Stimulated activated CD8-positive, alpha-beta memory T cell treated with anti-CD3 and anti-CD28 coated beads, Interleukin-4, amount 100 ng/mL, for 24 hours (primary cell): ENCODE measurements at places on chromosomes 16 and 17.

GRCh38 chr16:866252-866896 lies 65.8 kb upstream of the GNG13 start:
- DNase-seq = no peak

DNA sequence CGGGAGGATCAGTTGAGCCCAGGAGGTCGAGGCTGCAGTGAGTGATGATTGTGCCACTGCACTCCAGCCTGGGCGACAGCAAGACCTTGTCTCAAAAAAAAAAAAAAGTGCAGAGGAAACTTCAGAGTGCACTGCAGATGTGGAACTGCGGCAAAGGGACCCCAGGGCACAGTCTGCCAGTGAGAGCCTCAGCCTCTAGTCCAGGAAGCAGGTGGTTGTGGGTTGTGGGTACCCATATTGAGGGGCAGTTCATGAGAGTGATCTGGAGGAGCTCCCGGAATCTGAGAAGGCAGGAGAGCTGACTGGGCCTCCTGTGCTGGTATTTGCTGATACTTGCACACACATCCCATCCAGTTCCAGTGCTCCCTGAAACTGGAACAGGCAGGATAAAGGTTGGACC lies 13.1 kb downstream of the FOXN1 start:
- no peak for DNase-seq

DNA sequence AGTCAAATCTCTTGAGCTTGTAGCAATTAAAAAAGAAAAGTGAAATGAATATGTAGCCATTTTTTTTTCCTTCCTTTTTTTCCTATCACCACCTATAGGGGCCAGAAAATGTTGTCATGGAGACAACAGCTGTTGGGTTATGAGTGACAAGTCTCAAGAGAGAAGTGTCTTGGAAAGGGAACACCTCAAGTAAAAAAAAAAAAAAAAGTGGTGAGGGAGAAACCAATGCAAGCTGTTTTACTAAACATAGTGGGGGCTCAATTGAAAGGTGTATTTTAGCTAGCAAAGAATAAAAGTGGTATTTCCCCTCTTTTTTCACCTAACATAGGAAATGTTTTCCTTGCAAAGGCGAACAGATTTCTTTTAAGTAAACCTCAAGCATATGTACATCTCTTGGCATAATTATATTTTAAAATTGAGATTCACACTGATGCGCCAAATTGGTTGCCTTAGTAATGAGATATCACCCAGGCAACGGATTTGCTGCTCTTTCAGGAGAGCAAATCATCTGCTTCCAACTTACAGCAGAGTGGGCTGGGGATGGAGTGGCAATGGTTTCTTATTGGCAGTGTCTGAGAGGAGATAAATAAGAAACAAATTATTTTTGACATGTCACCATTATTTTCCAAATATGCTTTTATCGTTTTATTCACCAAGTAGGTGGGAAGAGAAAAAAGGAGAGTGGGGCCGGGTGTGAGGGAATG lies 183.6 kb downstream of the MYO1D start:
- DNase-seq = no peak

- DNase-seq = no peak
Observed at GRCh38 chr16:83473926-83474650, 333.7 kb upstream of the HSBP1 start.

- DNase-seq = no peak
Observed at GRCh38 chr17:47873200-47874090, 22.5 kb upstream of the SP6 start.

- DNase-seq = no peak
Observed at GRCh38 chr16:81018496-81018895, 11.5 kb downstream of the CENPN start.

DNA sequence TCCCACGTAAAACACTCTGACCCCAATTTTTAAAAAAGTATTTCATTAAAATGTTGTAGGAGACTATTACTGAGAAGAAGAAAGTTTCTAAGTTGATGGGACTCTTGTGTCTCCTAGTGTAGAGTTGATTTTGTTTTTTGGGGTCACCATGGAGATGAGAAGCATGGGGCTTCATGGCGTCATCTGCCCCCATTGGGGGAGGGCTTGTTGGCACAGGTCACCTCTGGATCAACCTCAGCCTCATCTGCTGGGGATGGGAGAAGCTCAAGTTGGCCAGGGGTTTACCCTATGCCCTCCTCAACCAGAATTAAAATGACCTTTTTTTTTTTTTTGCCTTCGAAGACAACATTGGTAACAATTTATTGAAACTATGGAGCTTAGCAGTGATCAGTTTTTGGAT lies 28.3 kb downstream of the MSI2 start:
- DNase-seq = no peak
